ENCODE measurements at places on chromosomes 7 and 10. TPM values are rescaled to one million over a fixed set of nuclear protein-coding genes. Genes with fewer than 3 reads are reported as not detected.

DNA sequence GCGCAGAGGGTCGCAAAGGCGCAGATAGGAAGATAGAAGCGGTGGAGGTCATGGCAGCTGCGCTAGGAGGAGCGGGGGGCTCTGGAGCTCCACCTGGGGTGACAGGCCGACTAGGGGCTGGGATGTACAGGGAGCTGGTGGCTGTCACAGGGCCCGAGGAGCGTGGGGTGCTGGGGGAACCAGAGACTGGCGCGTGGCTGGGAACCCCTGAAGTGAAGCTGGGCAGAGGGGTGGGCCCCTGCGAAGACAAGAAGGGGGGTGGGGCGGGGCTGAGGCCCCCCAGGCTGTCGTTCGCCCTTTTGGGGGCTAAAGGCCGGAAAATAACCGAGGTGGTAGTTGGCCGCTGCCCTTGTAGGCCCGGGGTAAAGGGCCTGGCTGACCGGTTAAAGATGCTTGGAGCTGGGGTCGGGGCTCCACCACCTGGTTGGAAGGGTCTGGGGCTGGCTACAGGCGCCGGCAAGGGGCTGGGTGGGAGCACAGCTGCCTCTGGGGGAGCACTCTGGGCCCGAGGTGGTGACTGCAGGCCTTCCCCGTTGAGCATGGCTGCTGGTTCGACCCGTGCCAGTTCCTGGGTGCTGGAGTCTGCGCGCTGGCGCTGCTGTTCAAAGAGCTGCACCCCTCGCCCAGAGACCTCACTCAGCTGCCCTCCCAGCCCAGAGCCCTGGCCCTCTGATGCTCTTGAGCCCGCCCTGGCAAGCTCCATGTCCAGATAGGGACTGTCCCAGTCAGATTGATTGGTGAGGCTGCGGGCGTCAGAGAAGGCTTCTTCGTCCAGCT is 6.8 kb upstream of the MYOZ1 start:
- peaks cover 23% of the 10 kb centered on the region for H3K4me1 ChIP-seq
- peak overlapping the region; percentile 16 for H3K4me3 ChIP-seq
- no peaks in the 10 kb centered on the region for H3K27me3 ChIP-seq
- no peaks in the 10 kb centered on the region for H3K36me3 ChIP-seq

DNA sequence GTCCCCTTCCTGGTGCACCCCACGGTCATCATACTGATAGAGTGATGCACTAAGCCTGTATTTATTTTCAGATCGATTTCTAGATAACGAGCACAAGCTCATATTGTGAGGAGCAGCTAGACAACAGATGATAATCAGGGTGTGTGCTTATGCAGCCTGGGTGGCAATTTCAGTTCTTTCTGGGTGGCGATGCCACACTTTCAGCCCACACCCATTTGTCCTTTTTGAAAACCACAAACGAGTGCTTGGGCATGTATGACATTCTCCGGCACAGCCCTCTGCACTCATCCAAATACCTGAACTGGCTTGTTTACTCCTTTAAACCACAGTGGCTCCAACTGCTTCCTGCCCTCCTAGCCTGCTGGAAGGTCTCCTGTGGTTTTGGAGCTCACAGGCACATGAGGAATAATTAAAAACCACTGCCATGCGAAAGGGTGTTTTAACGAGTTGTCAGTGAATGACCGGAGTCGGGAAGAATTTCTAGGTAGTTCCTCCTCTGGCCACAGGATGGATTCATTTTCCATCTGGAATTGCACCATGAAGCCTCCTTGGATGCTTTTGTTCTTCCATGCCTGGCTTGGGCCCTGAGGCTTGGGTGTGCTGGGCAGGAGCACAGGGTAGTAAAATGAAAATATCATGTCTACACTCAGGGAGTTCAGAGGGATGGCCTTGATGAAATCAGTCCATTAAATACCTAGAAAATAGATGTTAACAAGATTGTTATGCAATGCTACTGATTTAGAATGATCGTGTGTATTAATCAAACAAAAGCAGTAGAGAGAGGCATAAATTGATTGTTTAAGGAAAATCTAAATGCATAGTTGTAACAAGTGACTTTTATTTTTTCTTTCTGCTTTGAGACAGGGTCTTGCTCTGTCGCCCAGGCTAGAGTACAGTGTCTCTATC is 52.4 kb upstream of the ITGB1 start:
- H3K4me1 ChIP-seq = peaks cover 11% of the 10 kb centered on the region
- peak; percentile 86 for DNase-seq
- H3K36me3 ChIP-seq = no peaks in the 10 kb centered on the region
- peak overlapping the region; percentile 81 for H3K27ac ChIP-seq
- H3K4me3 ChIP-seq = no peak overlapping the region
- no peaks in the 10 kb centered on the region for H3K27me3 ChIP-seq

DNA sequence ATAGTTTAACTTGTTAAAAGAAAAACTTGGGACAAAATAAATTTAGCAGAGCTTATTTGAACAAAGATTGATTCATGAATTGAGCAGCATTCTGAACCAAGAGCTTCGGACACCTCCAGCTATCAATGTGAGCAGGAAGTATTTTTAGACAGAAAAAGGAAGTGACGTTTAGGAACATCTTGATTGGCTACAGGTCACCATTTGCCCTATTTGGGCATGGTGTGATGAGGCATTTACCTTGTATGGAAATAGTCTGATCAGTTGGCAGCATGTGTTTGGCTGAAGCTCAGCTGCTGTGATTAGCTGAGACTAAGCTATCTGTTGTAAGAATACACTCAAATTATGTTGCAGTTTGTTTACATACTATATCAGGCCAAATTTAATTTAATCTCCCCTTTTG is 185.1 kb downstream of the ATRNL1 start:
- no peaks in the 10 kb centered on the region for H3K27me3 ChIP-seq
- H3K4me3 ChIP-seq = no peak overlapping the region
- H3K4me1 ChIP-seq = no peaks in the 10 kb centered on the region
- no peak for DNase-seq

DNA sequence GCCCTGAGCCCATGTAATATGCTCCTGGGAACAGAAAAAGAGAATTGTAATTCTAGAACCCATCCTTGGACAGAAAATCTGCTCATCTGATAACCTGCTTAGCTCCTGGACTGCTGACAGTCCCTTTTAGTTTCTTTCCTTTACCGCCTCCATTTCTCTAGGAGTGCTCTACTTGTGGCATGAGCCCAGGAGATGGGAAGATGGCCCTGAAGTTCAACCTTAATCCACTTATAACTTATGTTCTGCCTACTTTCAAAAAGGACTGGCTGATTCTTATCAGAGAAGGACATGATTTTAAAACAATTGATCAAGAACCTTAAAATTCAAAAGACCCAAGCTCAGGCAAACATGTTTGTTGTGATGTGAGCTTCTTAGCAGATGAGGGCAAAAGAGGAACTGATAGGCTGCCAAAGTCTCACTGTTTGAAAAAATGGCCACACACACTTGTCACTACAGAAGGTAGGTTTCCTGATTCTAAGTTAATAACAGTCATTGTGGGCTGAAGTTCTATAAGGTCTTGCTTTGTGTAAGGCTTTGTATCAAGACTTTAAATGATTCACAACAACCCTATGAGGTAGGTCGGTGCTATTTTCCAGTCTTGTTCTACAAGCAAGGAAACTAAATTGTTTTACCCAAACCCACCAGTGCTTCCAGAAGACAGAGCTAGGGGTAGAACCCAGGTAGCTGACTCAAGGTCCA is 94.3 kb upstream of the AFAP1L2 start:
- H3K36me3 ChIP-seq = no peaks in the 10 kb centered on the region
- H3K4me1 ChIP-seq = no peaks in the 10 kb centered on the region
- no peak overlapping the region for H3K27ac ChIP-seq
- peaks cover 12% of the 10 kb centered on the region for H3K27me3 ChIP-seq
- no peak overlapping the region for H3K4me3 ChIP-seq

- DNase-seq = no peak
- no peak overlapping the region for H3K27ac ChIP-seq
- no peak overlapping the region for H3K4me3 ChIP-seq
Measured at GRCh38 chr10:132353456-132354355, 21.7 kb downstream of the LRRC27 start.

GIMAP1 gene
- not detected for total RNA-seq

Measured in IMR-90 (cell line).